ENCODE measurements at places on chromosomes 5 and 9.

- no peak for DNase-seq
Measured at GRCh38 chr5:116508835-116509234, 65.8 kb downstream of the SEMA6A start.

- peak; percentile 66 for DNase-seq
Measured at GRCh38 chr5:132758451-132758850, 11.2 kb downstream of the CCNI2 start.

GRCh38 chr5:84673785-84674184, 289.1 kb upstream of the EDIL3 start:
- no peak for DNase-seq

- peak; percentile 95 for DNase-seq
Measured at GRCh38 chr5:95730730-95731570, at the start of gene RHOBTB3. TSS of gene RHOBTB3 (plus strand) at chr5:95731336. CDS start at chr5:95731683, 347 bp downstream.

DNA sequence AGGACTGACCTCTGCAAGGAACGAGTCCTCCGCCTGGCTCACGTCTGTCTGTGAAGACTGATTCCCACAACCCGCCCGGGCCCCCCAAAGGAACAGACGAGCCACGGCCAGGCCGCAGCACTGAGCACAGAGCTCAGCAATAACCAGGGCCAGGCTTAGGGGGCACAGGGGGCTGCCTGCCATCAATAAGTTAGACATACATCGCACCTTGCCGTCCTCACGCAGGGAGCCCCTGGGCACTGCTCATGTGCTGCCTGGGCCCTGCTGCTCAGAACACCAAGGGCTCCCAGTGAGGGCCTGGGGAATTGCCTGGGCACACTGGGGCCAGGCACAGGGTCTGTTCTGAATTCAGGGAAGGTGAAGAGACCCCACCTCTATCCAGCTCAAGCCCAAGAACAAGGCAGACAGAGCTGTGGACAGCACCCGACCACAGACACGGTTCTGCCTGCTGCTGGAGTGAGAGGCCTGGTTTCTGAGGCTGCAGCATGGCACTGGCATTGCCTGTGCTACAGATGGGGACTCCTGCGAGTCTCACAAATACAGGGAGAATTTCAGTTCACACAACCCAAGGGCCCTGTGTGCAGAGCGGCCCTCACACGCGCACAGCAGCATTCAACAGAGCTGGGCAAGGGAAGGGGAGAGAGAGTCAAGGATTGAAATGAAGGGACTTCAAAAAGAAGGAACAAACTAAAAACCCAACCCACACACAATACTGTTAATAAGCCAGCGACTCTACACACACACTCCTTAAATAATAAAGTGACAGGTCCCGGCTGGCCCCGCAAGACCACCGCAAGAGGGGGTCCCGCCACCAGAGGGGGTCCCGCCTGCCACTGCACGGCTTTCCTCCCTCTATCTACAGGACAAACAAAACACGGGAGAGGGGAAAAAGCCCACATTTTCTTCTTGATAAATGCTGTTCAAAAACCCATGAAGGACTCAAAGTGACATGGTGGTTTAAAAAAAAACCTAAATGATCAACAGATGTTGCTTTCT, 32.0 kb downstream of the PRRT1B start:
- DNase-seq, result no peak
